ENCODE measurements at places on chromosomes 11 and 22.
A peak's percentile ranks its signal among the peaks of the same experiment; 100 is the strongest.

- no peak for DNase-seq
Observed at GRCh38 chr11:56817661-56818060, 69.2 kb upstream of the OR9G4 start.

DNA sequence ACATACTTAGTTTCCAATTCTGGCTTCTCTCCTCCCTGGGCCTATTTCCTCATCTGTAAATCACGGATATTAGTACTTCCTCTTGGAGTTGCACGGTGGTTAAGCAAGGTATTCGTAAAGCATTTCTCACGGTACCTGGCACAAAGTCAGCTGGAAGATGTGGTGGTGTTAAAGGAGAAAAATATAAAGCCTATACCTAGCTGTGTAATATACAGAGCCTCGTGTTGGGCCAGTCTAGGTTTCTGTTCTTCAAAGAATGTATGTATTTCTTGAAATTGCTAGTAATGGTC is 47.2 kb downstream of the DBX1 start:
- DNase-seq, result no peak

GRCh38 chr11:112172362-112172994 is 2.8 kb upstream of the BCO2 start:
- DNase-seq, result no peak

DNA sequence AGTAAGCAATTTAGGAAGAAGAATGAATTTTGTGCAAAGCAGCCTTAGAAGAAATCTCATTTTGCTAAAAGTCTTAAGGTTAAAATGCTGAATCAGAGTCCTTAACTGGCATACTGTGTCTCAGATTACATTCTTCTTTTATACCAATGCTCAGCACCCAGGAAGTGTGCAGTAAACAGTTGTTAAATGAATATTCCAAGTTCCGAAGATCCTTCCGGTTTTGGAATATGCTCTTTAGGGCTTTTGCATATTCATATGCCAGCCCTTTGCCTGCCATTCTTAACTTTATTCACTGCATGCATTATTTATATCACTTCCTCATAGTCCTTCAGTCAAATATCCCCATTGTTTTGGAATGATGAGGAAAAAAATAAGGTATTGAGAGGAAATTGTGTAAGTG is 242.0 kb downstream of the DDX10 start:
- no peak for DNase-seq

DNA sequence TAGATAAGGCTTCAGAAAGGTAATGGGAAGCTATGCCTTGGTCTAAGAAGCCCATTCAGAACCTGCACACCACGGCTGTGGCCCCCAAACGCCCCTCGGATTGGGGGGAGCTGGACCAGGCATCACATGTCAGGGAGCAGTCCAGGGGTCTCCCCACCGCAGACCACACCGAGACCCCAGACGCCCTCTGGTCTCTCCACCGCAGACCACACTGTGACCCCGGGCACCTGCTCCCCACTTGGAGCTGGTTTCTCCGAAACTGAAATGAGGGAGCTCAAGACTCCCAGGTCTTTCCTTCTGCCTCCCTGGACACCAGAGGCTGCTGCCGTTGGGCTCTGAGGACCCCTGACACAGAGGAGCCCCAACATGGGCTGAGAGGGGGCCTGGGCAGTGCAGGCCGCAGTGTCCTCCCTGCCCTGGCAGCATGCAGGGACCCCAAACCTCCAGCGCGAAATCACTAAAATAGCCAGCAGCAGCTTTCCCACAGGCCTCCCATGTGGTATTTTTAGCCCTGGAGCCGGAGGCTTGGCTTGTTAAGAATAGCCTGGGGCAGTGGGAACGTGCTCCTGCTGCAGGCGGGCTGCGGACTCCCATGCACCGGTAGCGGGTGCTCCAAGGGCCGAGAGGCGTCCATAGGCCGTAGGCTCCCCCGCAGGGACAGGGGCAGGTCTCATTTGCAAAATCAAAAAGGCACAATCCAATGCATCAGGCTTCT is 7.7 kb downstream of the LINC01488 start:
- DNase-seq, result no peak

- DNase-seq, result no peak
Observed at GRCh38 chr22:17946662-17947367, 77.5 kb downstream of the MICAL3 start.

- DNase-seq, result no peak
Observed at GRCh38 chr11:8015753-8016239, 28.7 kb downstream of the EIF3F start.

DNA sequence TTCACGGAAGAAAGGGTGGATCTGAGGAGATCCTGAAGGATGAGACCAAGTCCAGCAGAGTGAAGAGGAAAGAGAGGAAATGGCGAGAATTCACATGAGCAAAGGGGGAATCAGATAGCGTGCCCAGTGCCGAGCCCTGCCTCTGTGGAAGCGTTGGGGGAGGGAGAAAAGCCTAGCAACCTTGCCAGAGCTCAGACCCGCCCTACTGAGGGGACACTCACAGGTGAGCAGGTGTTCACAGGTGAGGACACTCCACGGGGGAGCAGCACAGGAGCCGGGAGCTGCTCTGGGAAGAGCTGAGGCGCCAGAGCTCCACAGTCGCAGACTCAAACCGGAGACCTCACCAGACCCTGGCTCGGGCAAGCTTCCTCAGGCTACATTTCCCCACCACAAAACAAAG is 56.2 kb downstream of the MICAL3 start:
- DNase-seq, result no peak

DNA sequence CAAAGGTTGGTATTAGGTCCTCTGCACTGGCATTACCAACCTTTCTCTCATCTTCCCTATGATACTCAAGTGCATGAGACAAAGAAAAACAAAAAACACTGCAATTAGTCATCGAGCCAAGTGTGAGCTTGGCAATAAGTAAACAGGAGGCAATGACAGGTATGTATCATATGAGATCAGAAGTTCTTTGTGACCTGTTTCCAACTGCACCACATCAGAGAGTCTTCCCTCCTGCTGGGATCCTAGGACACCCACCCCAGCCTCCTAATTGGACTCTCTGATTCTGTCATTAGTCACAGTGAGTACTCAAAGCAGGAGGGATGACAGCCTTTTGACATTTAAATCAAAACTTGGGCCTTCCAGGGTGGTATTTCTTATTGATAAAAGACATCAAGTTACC is 7.8 kb upstream of the JAML start:
- DNase-seq, result no peak

GRCh38 chr11:10646005-10646404 is 47.5 kb downstream of the IRAG1 start:
- no peak for DNase-seq

GRCh38 chr22:25779890-25780289 is 37.9 kb downstream of the MYO18B start:
- DNase-seq, result no peak

DNA sequence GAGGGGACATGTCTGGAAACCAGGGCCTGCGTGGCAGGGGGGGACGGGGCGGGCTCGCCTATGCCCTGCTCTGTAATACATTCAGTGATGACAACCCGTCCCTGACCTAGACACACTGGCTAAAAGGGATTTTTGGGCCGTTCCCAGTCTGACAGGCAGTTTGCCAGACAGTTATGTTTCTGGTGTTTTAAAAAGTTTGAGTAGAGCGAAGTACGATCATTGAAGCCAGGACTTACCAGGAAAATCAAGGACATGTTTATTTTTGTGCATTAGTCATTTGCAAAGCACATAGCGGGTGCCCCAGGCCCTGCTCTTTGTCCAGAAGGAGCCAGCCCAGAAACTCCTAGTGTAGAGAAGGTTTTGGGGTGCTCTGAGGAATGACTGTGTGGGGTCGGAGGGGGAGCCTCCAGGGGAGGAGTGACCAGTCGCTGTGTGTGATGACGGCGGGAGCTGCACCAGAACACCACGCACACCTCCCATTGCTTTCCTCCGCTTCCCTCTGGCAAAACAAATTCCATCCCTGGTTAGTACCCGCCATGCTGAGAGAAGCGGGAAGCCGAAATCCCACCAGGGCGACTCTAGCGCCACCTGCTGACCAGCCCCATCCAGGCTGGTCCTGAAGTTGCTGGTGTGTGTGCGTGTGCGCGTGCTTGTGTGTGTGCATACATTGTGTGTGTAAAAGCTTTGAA is 50.8 kb downstream of the FBLN1 start:
- DNase-seq, result peak; percentile 16

DNA sequence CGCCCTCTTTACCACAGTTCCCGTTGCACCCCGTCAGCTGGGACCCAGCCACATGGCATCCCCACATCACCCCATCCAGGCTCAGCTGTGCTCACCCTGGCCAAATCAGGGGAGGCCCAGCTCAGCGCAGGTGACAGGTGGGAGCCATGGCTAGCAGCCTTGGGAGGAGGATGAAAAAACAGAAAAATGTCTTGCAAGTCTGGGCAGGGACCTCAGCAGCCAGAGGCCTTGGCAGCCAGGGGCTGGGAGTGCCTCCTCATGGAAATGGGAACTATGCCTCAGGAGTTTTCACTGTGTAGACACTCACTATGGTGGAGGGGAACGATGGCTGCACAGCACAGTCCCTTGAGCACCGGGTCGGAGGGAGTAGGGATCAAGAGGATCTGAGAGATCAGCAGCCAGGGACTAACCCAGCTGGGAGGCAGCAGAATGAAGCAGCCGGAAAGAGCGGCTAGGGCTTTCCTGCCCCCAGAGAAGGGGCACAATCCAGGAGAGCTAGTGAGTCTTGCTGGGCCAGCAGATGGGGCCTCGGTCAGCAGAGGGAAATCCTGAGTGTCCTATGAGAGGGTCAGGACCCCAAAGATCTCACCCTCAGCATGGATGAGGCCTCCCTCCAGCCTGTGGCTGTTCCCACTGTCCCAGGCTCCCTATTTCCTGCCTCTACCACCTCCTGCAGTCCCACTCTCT is 6.2 kb upstream of the FTH1 start:
- DNase-seq, result no peak

- DNase-seq, result peak; percentile 31
Observed at GRCh38 chr11:45102810-45103621, 43.4 kb upstream of the PRDM11 start.

- DNase-seq, result no peak
Observed at GRCh38 chr11:3684129-3684818, 13.1 kb upstream of the CHRNA10 start.

- no peak for DNase-seq
Observed at GRCh38 chr11:36177836-36178235, 111.4 kb downstream of the COMMD9 start.

DNA sequence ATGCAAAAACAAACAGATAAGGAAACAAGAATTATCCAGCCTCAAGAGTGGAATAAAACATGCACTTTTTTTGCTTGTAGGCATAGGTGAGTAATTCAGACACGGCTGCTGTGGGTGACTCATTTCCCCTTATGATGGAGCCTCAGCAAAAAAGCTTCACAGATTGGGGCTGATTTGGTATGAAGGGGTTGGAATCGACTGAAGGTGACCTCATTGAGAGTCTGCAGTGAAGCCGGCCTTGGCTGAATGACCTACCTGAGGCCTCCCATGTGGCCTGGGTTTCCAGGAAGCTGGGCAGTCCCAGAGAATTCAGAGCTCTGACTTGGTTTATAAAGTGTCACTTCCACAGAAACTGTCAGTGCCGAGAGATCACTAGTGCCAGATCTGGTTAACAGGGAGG is 34.2 kb upstream of the VPREB1 start:
- DNase-seq, result no peak

GRCh38 chr11:69511358-69512055 is 30.0 kb downstream of the LINC01488 start:
- no peak for DNase-seq

Data from T-helper 9 cell (primary cell).